Astrocyte (in vitro differentiated cells and primary cell): ENCODE measurements at places on chromosomes 2 and 18. TPM values are rescaled to one million over a fixed set of nuclear protein-coding genes. Genes with fewer than 3 reads are reported as not detected.

Gene PLEKHH2
- total RNA-seq = 0.84 and 1.1 TPM in 2 replicates

Gene SUPT7L
- total RNA-seq = 25.9 and 27.8 TPM in 2 replicates

Gene NEU2
- not detected in 2 replicates for total RNA-seq

Gene LYPD6B
- total RNA-seq = 1.1 and 1.2 TPM in 2 replicates

- no peak for DNase-seq
Observed at GRCh38 chr2:50118905-50119702, 912.8 kb downstream of the NRXN1 start.

DNA sequence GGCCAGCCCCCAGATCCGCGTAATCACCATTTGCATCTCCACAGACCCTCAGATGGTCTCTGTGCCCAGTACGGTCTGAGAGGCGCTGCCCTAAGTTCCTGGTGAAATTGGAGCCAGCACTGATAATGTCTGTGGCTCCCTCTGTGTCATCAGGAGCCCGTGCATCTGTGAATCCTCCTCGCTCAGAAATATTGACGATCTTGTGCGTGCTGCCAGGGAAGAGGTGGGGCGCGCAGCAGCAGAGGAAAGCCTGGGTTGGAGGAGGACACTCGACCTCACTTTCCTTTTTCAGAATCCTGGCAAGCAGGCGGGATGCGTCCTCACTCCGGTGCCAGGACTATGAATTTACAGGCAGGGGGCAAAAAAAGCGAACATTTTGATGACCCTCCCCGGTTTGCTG is 686.1 kb upstream of the SALL3 start:
- no peak for DNase-seq

- DNase-seq = no peak
Observed at GRCh38 chr18:53850902-53851301, 373.6 kb downstream of the MBD2 start.

DNA sequence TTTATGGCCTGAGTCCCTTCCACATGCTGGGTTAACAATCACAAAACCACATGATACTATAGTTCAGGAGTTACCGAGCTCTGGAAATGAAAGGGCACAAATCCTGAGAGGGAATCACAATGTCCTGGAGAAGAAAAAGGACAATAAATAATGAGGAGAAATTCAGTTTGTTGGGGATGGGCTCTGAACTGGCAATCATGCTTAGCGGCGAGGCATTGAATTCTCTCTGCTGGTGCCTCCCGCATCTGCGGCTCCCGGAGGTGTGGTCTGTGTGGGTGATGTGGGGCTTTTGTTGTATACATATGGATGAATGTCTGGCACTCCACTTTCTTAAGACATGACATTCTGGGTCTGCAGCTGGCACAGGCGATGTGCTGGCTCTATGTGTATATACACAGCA is 46.1 kb downstream of the NRP2 start:
- DNase-seq = no peak

- DNase-seq = no peak
Observed at GRCh38 chr2:85945172-85945571, 56.4 kb upstream of the ST3GAL5 start.

GRCh38 chr2:12964904-12965539 is 248.3 kb downstream of the TRIB2 start:
- DNase-seq = no peak

DNA sequence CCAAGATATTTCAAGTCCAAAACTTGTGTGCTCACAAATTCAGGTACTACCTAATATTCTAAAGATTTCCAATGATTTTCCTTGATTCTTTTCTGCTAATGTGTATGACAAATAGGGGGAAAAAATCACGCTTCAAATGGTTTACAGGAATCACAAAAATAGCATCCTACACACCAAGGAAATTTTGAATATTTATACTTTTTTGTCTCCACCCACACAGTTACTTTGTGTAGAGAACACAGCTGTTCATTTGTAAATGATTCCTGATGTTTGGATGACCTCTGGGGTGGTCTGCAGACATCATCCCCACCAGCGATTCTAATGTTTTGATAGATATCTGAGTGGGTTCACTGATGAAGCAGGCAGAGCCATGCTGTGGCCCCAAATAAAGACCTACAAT is 260.6 kb upstream of the NCKAP5 start:
- DNase-seq = no peak

- no peak for DNase-seq
Observed at GRCh38 chr2:189557373-189557772, 23.2 kb downstream of the SLC40A1 start.

GRCh38 chr2:95551055-95551568 is 40.7 kb upstream of the TRIM43 start:
- no peak for DNase-seq

DNA sequence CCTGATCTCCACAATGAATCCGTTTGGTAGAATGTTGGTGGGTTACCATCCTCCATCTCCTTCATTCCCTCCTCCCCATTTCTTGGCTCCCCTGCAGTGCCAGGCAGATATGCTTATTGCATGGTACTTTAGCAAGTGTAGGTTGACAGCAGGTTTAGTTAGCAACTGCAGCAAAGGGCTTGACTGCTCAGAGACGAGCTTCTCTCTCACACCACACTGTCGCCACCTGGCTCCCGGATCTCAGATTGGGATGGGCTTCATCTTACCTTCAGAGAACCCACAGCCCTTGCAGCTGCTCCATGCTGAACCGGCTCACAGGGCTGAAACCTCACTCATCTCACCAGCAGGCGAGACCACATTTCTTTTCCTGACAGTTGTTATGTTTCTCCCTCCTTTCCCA is 88.8 kb downstream of the VWA3B start:
- no peak for DNase-seq

GRCh38 chr18:31436825-31437224 is 10.7 kb upstream of the DSG3 start:
- DNase-seq = no peak

GRCh38 chr2:147293991-147294824 is 550.6 kb upstream of the ACVR2A start:
- no peak for DNase-seq

GRCh38 chr2:6562771-6563170 is 302.9 kb downstream of the CMPK2 start:
- DNase-seq = no peak
